ENCODE measurements at places on chromosomes 3 and 15. TPM values are rescaled to one million over a fixed set of nuclear protein-coding genes. Genes with fewer than 3 reads are reported as not detected.

Gene CAMK2N2
- 0.25 TPM for total RNA-seq

Gene CHRM5
- total RNA-seq: 0.75 TPM

Gene MITF
- 23.7 TPM for total RNA-seq

Gene SLC12A1
- total RNA-seq: not detected

Gene KCNMB3
- total RNA-seq: 1.5 TPM

Gene PP2D1
- not detected for total RNA-seq

Gene LRRIQ4
- 0.11 TPM for total RNA-seq

Gene HYKK
- 4.9 TPM for total RNA-seq

Gene TMEM39A
- total RNA-seq: 99.8 TPM

Gene GHSR
- not detected for total RNA-seq
